ENCODE measurements at places on chromosomes 12 and 14. TPM values are rescaled to one million over a fixed set of nuclear protein-coding genes. Genes with fewer than 3 reads are reported as not detected.

- no peak overlapping the region for H3K4me3 ChIP-seq
- H3K27me3 ChIP-seq, result no peaks in the 10 kb centered on the region
- no peak for DNase-seq
- H3K36me3 ChIP-seq, result no peaks in the 10 kb centered on the region
- H3K4me1 ChIP-seq, result peaks cover 7% of the 10 kb centered on the region
These were observed 355.2 kb downstream of the PCNX1 start for GRCh38 chr14:71262441-71262840.

GRCh38 chr14:69615121-69615495, 3.7 kb downstream of the SUSD6 start:
- peaks cover 55% of the 10 kb centered on the region for H3K4me1 ChIP-seq
- H3K27ac ChIP-seq, result peak overlapping the region; percentile 99
- no peaks in the 10 kb centered on the region for H3K36me3 ChIP-seq
- DNase-seq, result no peak
- H3K27me3 ChIP-seq, result no peaks in the 10 kb centered on the region

DNA sequence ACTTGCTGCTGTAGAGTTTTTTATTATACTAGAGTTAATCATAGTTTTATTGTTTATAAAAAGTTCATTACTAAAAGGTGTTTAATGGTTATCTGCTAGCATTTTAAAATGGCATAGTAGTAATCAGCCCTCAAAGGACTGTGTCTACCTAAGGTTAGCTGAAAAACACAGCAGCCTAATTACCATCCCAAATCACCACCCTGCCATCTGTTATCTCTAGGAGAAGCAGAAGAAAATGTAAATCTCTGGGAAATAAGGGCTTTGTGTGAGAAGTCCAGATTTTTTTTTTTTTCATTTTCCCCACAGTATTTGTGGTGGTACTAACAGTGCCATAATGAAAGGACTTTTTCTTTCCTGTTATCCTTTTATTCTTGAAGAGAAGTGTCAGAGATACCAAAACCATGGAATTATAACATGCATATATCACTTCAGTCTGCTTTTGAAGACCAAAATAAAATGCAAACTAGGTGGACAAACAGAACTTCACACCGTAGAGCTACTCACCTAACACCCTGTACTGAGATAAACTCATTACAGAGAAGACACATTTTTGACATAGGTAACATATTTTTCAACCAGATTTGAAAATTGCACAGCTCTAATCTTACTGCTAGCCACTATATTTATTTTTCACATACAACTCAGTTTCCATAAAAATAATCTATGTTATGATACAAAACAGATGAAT, 876.2 kb downstream of the C12orf50 start:
- no peaks in the 10 kb centered on the region for H3K36me3 ChIP-seq
- H3K4me3 ChIP-seq, result no peak overlapping the region

DNA sequence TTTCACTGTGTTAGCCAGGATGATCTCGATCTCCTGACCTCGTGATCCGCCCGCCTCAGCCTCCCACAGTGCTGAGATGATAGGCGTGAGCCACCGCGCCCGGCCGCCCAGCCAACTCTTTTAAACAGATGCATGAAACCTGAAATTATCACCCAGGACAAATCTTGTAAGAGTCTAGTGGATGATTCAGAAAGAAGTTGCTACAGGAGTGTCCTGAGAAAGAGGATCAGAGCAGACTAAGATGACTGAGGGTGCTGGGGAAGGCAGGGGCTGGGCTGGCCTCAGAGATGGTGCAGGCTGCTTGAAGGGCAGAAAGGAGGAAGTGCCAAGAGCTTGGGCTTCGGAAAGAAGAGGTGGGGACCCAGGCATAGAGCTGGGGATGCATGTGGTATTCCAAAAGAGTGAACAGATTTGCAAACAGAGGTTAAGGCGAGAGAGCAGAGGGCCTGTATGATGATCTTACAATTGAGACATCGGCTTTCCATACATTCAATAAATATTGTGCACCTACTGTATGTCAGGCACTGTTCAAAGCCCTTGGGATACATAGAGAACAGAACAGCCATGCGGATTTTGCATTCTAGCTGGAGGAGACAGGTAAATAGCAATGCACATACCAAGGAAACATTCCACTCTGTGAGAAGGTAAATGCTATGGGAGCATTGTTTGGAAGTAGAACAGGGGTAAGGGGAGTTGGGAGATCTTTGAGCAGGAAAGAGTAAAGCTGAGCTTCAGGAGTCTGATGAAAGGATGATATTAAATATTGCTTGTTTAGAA, 7.4 kb upstream of the CD9 start:
- no peaks in the 10 kb centered on the region for H3K36me3 ChIP-seq
- H3K27me3 ChIP-seq, result no peaks in the 10 kb centered on the region
- peaks cover 38% of the 10 kb centered on the region for H3K4me1 ChIP-seq
- no peak overlapping the region for H3K27ac ChIP-seq

DNA sequence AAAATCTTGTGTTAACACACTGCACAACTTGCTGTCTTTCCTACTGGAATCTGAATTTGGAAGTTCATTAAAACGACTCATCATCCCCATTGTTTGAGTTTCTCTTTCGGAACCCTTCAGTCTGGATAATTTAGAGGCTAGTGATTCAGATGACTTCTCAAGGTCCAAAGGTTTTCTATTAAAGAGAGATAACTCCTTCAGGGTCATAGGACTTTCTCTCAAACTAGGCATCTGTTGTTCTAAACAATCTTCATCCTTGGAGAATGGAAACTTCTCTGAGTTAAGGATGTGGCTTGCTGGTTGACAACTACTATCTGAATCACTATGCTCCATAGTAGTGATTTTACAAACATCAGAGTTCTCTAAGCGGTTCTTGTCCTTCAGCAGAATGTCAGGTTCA, 4.4 kb downstream of the MLH3 start:
- peaks cover 3% of the 10 kb centered on the region for H3K27me3 ChIP-seq
- H3K4me3 ChIP-seq, result no peak overlapping the region
- peaks cover 58% of the 10 kb centered on the region for H3K4me1 ChIP-seq
- no peak overlapping the region for H3K27ac ChIP-seq
- no peak for DNase-seq

DNA sequence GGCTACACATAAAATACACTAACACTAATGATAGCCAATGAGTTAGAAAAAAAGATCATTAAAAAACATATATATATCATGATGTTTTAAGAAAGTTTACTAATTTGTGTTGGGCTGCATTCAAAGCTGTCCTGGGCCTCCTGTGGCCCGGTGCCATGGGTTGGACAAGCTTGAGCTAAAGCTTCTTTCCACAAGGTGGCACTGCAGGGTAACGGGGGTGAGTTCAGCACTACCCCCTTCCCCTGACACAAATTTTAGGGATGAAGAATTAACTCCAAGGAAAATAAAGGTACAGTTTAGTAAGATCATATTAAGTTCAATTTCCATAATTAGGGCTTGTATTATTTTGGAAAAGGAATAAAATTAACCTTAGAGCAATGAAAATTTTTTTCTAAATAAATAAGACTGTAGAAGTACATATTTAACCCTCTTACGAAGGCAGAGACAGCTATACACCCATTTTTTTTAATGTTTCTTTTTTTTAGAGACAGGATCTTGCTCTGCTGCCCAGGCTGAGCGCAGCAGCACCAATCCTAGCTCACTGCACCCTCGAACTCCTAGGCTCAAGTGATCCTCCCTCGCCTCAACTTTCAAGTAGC, 38.9 kb downstream of the PPP1R13B start:
- H3K4me3 ChIP-seq, result no peak overlapping the region
- no peak overlapping the region for H3K27ac ChIP-seq
- H3K36me3 ChIP-seq, result no peaks in the 10 kb centered on the region
- no peaks in the 10 kb centered on the region for H3K27me3 ChIP-seq
- peaks cover 8% of the 10 kb centered on the region for H3K4me1 ChIP-seq

DNA sequence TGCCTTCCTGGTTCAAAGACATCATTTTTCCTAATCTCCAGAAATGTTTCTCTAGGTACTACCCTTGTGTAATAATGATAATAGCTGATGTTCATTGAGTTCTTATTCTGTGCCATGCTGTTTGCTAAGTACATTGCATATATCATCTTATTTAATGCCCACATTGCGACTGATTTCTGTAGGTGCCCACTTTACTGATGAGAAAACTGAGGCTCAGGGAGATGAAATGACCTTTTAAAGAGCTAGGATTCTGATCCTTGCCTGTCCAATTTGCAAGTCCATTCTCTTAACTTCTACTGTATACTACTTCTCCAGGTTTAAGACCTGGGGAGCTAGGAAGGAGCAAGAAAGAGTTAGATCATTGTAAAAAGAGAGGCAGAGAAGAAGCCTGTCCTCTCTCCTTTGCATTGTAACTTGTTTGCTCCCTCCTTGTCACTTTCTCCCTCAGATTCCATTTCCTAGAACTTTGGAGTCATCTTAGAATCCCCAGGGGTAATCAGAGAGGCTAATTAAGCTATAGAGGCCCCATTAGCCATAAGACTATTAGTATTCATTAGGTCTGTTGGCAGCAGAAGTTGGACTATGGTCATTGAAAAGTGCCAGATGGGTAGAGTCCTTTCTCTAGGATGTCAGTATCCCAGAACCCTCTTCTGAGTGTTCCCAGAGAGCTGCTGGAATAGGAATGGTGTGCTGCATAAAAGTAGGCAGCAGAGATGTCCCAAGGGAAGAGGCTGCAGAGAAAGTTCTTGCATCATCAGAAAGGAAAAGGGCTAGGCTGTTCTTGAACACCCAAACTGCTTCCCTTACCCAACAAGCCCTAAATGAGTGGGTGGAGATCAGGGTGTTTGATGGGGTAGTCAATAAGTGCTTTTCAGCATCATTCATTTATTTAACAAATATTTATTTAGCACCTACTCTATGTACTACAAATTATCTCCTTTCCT, 3.1 kb downstream of the DGKA start:
- no peaks in the 10 kb centered on the region for H3K27me3 ChIP-seq
- H3K36me3 ChIP-seq, result peaks cover 38% of the 10 kb centered on the region
- H3K27ac ChIP-seq, result peak overlapping the region; percentile 97
- H3K4me3 ChIP-seq, result peak overlapping the region; percentile 100
- H3K4me1 ChIP-seq, result peaks cover 80% of the 10 kb centered on the region

- H3K27ac ChIP-seq, result no peak overlapping the region
- no peaks in the 10 kb centered on the region for H3K27me3 ChIP-seq
- no peak overlapping the region for H3K4me3 ChIP-seq
- no peak for DNase-seq
- no peaks in the 10 kb centered on the region for H3K36me3 ChIP-seq
- no peaks in the 10 kb centered on the region for H3K4me1 ChIP-seq
These were observed 277.6 kb downstream of the SOX5 start for GRCh38 chr12:23671881-23672280.

- peaks cover 9% of the 10 kb centered on the region for H3K4me1 ChIP-seq
- no peak overlapping the region for H3K4me3 ChIP-seq
- H3K27me3 ChIP-seq, result peaks cover 17% of the 10 kb centered on the region
- no peak overlapping the region for H3K27ac ChIP-seq
- no peak for DNase-seq
- H3K36me3 ChIP-seq, result peaks cover 4% of the 10 kb centered on the region
These were observed 60.8 kb upstream of the EEA1 start for GRCh38 chr12:92989715-92990484.

GRCh38 chr12:122684297-122684813, 18.8 kb downstream of the HCAR2 start:
- H3K27ac ChIP-seq, result no peak overlapping the region
- H3K4me1 ChIP-seq, result no peaks in the 10 kb centered on the region
- DNase-seq, result no peak
- no peaks in the 10 kb centered on the region for H3K27me3 ChIP-seq

DNA sequence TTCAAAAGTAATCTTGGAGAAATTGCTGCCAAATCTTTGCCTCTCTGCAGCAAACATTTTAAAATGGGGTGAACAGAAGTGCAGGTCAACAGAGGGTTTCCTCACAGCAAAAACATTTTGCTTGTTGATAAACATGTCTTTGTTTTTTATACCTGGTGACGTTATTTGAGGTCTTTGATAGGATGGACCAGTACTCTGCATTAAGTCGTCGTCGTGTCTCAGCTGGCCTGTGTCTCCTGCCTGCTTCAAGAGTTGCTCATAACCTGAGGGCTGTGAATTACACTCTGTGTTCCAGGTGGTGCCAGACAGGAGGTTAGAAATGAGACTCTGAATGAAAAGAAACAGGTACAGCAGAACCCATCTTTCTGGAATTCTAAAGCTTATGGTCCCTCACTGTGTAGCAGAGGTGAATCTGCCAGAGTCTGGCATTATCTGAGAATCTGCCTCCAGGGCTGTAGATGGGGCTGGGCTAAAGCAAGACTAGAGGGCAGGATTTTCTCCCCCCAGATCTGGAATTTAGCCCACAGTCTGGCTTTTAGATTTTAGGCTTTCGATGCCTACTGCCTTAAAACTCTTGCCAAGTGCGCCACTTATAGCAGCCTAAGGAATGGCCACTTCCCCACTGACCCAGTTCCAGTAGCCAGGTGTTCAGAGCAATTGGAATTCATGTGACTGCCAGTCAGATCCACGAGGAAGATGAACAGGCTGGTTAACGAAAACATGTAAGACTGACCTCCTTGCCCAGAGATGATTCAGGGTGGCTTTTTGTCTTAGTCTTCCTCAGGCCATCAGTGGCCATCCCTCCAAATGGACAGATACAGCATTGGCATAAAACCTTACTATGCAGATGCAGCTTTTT, 161.2 kb downstream of the PRKCH start:
- peak overlapping the region; percentile 22 for H3K4me3 ChIP-seq
- H3K27ac ChIP-seq, result peak overlapping the region; percentile 100
- DNase-seq, result no peak
- H3K36me3 ChIP-seq, result peaks cover 79% of the 10 kb centered on the region
- H3K4me1 ChIP-seq, result peaks cover 83% of the 10 kb centered on the region

GRCh38 chr12:38775457-38775856, 129.9 kb downstream of the CPNE8 start:
- no peaks in the 10 kb centered on the region for H3K27me3 ChIP-seq
- H3K4me3 ChIP-seq, result no peak overlapping the region
- peaks cover 6% of the 10 kb centered on the region for H3K4me1 ChIP-seq
- DNase-seq, result no peak
- H3K27ac ChIP-seq, result no peak overlapping the region

- H3K27ac ChIP-seq, result no peak overlapping the region
- DNase-seq, result no peak
- no peaks in the 10 kb centered on the region for H3K4me1 ChIP-seq
- no peak overlapping the region for H3K4me3 ChIP-seq
These were observed 57.8 kb upstream of the PSMC1 start for GRCh38 chr14:90198541-90199060.

GRCh38 chr12:130482448-130482847, 144.8 kb downstream of the PIWIL1 start:
- DNase-seq, result no peak
- no peaks in the 10 kb centered on the region for H3K4me1 ChIP-seq
- H3K4me3 ChIP-seq, result no peak overlapping the region
- peaks cover 17% of the 10 kb centered on the region for H3K27me3 ChIP-seq
- no peaks in the 10 kb centered on the region for H3K36me3 ChIP-seq

GRCh38 chr12:3821441-3821840, 51.8 kb downstream of the PARP11 start:
- H3K36me3 ChIP-seq, result peaks cover 34% of the 10 kb centered on the region
- H3K27ac ChIP-seq, result no peak overlapping the region

- H3K27me3 ChIP-seq, result peaks cover 3% of the 10 kb centered on the region
- no peak overlapping the region for H3K4me3 ChIP-seq
- H3K36me3 ChIP-seq, result no peaks in the 10 kb centered on the region
- no peak for DNase-seq
- no peaks in the 10 kb centered on the region for H3K4me1 ChIP-seq
These were observed 178.1 kb downstream of the BCAT1 start for GRCh38 chr12:24770821-24771220.

- no peak overlapping the region for H3K4me3 ChIP-seq
- no peak for DNase-seq
- H3K4me1 ChIP-seq, result peaks cover 32% of the 10 kb centered on the region
- no peaks in the 10 kb centered on the region for H3K36me3 ChIP-seq
- no peaks in the 10 kb centered on the region for H3K27me3 ChIP-seq
These were observed 10.2 kb upstream of the GPX2 start for GRCh38 chr14:64952598-64953309.

Gene SERPINA12
- not detected for total RNA-seq

Gene PLCZ1
- total RNA-seq, result not detected

Gene IL22
- not detected for total RNA-seq

Gene P2RX7
- 4.3 TPM for total RNA-seq

Gene CHST11
- total RNA-seq, result 28.4 TPM

Gene NTS
- not detected for total RNA-seq

Gene BMP4
- 0.44 TPM for total RNA-seq

Gene FAM222A
- total RNA-seq, result 1.6 TPM

Gene MIP
- not detected for total RNA-seq
